ENCODE measurements at places on chromosomes 11 and 22.
A peak's percentile ranks its signal among the peaks of the same experiment; 100 is the strongest.

DNA sequence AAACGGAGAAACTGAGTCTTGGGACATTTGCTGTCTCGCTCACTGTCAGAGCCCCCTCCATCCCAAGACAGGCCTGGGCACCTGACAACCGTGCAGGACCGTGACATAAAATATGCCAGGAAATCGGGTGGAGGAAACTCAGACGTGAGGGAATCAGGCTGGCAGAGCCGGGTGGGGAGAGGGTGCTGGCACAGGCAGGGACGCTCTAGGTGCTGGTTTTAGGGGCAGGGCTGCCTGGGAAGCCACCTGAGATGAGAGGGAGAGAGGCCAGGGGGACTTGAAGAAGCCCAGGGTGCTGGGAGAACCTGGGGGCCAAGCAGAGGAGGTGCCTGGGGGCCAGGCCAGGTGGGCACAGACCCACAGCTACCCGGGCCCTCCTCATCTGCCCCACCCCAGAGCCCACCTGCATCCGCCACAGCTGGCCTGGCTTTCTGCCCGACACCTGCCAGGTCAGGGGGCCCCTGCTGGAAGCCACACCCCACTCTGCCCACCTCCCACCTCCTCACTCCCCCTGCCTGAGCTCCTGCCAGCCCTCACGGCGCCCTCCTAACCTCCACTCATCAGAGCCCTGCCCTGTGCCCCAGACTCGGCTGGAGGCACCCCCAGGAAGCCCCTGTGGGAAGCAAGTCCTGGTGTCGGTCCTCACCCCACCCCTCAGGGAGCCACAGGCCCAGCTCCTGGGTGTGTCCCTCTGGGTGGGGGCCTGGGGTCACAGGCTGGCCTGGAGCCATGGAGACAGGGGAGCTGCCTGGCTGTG is 27.3 kb upstream of the MUC5AC start:
- DNase-seq = no peak

GRCh38 chr11:62880231-62880802 is 379 bp upstream of the SLC3A2 start:
- no peak for DNase-seq

- DNase-seq = no peak
Measured at GRCh38 chr11:103673773-103674172, 362.7 kb upstream of the DDI1 start.

- no peak for DNase-seq
Measured at GRCh38 chr22:41284465-41284864, 1.5 kb downstream of the RANGAP1 start.

- DNase-seq = no peak
Measured at GRCh38 chr11:2311353-2312133, 9.7 kb downstream of the TSPAN32 start.

- DNase-seq = no peak
Measured at GRCh38 chr11:75198278-75198973, 42.1 kb upstream of the TPBGL start.

- no peak for DNase-seq
Measured at GRCh38 chr11:6365659-6366058, 24.6 kb upstream of the SMPD1 start.

DNA sequence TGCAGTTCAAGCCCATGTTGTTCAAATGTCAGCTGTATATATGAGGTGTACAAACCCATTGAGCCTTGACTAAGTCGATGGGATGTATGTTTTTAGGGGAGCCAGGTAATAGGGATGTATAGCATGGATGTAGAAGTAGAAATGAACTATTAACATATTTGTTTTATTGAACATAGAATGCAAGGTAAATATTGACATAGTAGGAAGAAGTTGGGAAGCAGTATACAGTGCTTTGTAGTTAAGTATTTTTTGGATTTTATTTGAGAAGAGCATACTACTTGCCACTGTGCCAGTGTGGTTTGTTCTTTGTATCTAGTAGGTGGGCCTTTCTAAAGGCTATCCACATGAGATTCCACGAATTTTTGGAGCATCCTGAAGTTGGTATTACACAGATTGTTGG is 20.8 kb upstream of the NAT10 start:
- no peak for DNase-seq

- no peak for DNase-seq
Measured at GRCh38 chr11:35859301-35859700, 84.6 kb upstream of the LDLRAD3 start.

- no peak for DNase-seq
Measured at GRCh38 chr11:44699497-44700408, 27.0 kb upstream of the TSPAN18 start.

GRCh38 chr11:92659793-92660192 is 309.7 kb upstream of the MTNR1B start:
- DNase-seq = no peak

GRCh38 chr11:57777969-57778317 is 16.3 kb downstream of the CTNND1 start:
- DNase-seq = no peak

DNA sequence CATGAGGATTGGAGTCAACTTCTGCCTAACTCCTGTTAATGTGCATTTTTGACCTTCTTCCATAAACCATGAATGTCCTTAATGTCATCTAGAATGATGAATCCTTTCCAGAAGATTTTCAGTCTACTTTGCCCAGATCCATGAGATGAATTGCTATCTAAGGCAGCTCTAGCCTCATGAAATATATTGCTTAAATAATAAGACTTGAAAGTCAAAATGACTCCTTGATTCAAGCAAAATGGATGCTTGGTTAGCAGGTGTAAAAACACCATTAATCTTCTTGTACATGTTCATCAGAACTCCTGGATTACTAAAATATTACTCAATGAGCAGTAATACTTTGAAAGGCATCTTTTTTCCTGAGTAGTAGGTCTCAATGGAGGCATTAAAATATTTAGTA is 238.5 kb upstream of the ZC3H12C start:
- no peak for DNase-seq

DNA sequence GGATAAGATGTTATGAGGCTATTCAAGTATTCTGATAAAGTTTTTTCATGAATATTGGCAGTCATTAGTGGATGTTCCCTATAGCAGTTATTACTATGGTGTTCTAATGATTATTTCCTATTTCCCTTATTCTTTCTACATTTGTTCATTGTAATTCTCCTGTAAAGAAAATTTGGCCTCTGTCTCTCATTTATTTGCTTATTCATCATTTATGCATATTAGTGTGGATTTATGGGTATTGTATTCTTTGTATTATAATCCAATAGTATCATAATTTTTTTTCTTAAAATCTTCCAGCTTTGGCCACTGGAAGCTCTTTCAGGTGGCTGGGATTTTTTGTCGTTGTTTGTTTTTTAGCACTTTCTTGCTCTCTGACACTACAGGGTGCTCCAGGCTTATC is 47.3 kb downstream of the JAM3 start:
- DNase-seq = no peak

- DNase-seq = no peak
Measured at GRCh38 chr22:29270475-29271271, 2.6 kb downstream of the EWSR1 start.

- DNase-seq = no peak
Measured at GRCh38 chr11:16862726-16863125, 124.3 kb downstream of the C11orf58 start.

DNA sequence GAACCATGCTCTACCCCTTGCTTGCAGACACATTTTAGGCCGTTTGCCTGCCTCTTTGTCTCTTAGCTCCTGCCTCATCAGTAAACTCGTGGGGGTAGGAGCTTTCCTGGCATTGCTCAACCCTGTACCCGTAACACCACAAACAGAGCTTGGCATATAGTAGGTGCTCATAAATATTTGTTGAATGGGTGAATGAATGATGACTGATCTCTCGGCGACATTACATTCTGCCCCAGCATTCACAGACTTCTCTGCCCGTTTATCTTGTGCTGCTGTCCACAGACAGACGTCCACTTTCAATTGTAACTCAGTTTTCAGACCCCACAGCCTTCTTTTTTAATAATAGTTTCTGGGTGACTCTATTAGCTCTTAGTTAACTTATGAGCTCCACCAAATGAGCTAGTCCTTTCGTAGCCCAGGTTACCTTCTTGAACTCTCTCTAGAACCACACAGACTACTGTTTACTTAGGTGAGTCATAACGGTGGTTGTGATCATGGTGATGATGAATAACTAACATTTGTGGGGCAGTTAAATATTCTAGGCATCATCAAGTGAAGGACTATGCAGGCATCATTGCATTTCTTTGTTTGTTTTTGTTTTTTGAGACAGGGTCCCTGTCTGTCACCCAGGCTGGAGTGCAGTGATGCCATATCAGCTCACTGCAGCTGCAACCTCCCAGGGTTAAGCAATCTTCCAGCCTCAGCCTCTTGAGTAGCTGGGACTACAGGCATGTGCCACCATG is 188.4 kb downstream of the ADAMTS15 start:
- no peak for DNase-seq

DNA sequence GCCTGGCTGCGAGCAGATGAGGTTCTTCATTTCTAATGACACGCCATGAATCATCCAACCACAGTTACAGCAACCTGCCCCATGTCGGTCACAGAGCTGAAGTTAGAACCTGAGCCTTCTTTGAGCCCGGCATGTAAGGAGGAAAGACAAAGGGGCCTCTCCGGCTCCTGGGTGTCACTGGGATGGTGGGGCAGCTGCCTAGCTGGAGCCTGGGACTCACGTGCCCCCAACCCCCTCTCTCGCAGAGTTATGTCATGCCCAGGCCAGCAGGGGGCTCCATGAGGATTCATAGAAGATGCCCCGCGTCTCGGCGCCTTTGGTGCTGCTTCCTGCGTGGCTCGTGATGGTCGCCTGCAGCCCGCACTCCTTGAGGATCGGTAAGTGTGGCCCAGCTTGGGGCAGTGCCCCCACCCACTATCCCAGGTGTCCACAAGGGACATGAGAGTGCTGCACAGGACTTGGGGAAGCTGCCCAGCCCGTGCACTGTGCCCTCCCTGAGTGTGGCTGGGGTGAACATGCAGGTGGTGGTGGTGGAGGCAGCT is 148.5 kb downstream of the GRIK4 start:
- DNase-seq = no peak

GRCh38 chr11:95228081-95228749 is 2.8 kb downstream of the SESN3 start:
- no peak for DNase-seq

- DNase-seq = peak; percentile 14
Measured at GRCh38 chr22:50731811-50732624, 6.0 kb upstream of the ACR start.

DNA sequence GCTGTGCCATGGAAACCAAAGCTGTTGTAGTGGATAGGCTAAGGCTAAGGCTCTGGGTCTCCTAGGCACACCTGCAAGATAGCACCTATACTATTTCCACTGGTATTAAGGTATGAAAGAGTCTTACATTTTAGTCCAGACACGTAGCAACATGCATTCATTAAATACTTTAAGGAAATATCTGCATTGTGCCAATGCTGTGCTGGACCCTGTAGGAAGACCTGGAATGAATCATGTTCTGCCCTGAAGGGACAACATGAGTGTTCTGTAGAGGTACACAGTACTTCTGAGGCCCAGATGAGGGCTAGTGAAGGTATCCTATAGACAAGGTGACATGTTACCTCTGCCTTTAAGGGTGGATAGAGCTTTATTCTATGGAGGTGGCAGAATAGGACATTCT is 35.2 kb upstream of the RRM1 start:
- DNase-seq = no peak

- DNase-seq = no peak
Measured at GRCh38 chr11:111045407-111045803, 200.1 kb upstream of the POU2AF2 start.

GRCh38 chr22:44181033-44181911 is 547 bp downstream of the PARVG start:
- peak; percentile 59 for DNase-seq

Data from stimulated activated CD8-positive, alpha-beta memory T cell treated with anti-CD3 and anti-CD28 coated beads, Interleukin-4, amount 100 ng/mL, for 4 hours (primary cell).